ENCODE measurements at places on chromosomes 4 and X.

DNA sequence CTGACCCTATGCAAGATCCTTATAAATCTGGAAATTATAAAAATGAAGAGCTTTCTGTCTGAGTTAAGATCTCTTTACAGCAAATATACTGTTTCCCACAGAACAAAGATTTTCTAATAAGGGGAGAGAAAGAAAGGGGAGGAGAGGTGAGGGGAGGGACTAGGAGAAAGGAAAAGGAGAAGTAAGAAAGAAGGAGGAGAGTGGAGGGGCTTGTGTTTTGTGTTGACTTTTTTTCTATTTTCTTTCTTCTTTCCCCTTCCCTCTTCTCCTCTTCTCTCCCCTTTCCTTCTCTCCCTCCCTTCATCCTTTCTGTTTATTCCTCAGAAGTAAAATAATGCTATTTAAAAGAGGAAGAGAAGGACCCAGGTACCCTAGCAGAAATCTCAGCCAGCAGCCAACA is 6.2 kb downstream of the CXCL6 start:
- no peak for DNase-seq

GRCh38 chrX:135420831-135421230 is 913 bp upstream of the SMIM10L2A start:
- no peak for DNase-seq

DNA sequence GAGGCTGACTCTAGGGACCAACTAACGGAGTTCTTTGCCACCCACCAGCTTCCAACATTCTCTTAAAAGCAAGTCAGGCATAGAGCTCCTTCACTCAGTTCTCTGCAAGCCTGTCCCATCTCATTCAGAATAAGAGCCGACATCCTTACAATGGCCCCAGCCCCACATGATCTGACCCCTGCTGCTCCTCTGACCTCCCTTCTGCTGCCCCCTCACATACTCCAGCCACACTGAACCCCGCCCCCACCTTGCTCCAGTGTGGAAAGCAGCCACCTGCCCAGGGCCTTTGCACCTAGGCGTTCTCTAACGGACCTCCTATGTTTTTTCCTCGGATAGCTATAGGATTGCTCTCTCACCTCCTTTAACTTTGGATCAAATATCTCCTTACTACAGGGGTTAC is 143.2 kb upstream of the ETNPPL start:
- DNase-seq: no peak

DNA sequence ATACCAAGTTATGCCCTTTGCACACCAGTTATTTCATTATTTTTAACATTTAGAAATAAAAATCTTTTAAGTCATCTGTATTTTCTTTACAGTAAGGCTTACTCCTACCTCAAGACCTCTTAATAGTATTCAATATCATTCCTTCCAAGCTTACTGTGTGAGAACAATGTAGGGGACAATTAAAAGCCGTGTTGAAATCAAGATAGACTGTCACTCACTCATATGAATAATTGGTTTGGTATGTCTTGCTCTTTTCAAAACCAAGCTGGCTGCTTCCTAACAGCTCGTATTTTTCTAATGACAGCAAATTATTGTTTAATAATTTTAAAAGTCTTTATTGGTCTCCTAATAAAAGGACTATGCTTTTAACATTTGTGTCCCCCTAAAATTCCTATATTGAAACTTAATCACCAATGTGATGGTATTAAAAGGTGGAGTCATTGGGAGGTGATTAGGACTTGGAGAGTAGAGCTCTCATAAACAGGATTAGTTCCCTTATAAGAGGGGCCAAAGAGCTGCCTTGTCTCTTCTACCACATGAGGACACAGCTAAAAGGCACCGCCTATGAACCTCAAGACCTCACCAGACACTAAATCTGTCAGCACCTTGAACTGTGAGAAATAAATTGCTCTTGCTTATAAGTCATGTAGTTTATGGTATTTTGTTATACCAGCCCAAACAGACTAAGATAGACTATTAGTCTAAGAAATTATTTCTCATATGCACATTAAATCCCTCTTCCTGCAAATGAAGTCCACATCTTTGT is 4.1 kb downstream of the ABCB7 start:
- DNase-seq: no peak

DNA sequence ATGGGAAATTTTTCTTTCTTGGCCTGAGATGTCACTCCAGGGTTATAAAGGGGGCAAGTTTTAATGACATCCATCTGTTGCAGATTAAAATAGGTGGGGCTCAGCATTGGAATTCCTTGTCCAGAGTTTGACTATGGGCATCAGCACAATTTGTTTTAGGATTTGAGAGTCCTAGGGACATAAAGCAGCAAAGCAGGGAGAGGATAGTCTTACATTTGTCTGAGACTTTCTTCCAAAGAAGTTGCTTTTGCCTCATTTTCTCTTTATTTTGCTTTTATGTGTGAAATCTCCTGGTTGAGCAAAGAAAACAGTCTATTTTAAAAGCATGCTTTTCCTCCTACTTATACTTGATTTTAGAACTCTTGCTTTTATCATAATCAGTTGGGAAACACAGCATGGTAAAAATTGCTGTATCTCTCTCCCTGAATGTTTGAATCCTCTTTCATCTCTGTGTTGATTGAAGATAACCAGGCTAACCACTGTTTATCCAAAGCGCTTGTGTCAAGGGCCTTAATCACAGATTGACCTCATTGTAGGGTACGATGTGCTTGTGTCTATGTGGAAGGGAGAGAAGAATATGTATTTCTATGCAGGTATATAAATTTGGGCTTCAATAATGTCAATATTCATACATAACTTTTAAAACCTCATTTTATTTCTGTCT is 121.5 kb downstream of the ANK2 start:
- no peak for DNase-seq

DNA sequence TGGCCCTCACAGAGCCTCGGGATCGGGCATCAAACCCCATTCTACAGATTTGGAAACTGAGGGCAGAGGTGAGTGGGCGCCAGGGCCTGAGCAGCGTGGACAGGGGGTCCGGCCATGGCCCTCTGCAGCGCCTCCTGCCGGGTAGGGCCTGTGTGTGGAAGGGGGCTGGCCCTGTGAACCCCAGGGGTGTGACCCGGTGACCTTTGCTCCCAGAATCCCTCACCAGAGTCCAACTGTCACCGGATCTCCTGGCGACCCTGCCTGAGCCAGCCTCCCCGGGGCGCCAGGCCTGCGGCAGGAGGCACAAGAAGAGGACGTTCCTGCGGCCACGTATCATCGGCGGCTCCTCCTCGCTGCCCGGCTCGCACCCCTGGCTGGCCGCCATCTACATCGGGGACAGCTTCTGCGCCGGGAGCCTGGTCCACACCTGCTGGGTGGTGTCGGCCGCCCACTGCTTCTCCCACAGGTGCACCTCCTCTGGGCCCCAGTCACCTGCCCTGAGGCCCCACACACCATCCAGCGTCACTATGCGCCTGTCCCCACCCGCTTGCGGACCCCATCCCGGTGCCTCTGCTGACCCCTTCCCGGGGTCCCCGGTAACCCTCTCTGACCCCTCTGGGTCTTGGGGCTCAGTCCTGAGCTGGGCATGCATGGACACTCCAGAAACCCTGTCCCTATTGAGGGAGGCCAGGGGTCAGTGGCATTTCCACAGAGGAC is 4.2 kb downstream of the HGFAC start:
- DNase-seq: no peak

DNA sequence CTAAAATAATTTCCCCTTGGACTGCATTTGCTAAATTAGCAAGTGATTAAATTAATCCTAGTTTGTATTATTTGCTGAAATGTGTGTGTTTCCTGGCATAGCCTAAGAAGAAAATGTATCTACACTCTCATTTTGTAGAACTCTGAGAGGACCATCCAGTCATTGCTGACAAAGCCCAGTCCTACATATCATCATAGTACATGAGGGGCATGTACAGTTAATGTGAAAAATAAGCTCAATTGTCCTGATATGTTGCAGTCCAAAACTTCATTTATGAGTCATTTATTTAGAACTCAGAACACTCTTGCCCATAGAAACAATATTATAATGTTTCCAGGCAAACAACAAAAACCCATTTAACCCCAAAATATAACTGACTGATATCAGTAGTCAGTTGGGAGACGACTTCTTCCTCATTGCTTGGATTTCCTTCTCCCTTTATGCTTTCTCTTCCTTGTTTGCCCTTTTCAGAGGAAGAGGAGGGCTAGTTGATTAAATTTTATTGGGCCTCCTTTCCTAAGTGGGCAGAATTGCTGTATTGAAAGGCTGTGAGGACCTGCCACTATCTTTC is 26.9 kb upstream of the BBS12 start:
- no peak for DNase-seq

- DNase-seq: no peak
These were observed 10.0 kb downstream of the FBXW7 start for GRCh38 chr4:152525878-152526277.

DNA sequence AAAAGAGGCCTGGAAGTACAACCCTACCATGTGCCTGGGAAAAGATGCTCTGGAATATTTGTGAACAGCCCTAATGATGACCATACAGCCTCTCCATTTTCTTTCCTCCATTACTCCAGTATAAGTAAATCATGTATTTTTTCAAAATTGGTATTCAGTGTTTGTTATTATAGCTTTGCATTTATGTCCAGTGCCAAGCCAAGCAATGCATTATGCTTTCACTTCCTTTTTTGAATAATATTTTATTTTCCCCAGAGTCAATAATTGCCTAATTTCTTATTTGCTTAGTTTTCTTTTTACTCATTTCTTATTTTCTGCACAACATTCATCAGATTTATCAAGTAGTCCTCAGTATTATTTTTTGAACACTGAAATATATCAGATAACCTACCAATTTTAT is 49.3 kb upstream of the EOLA2 start:
- DNase-seq: no peak

DNA sequence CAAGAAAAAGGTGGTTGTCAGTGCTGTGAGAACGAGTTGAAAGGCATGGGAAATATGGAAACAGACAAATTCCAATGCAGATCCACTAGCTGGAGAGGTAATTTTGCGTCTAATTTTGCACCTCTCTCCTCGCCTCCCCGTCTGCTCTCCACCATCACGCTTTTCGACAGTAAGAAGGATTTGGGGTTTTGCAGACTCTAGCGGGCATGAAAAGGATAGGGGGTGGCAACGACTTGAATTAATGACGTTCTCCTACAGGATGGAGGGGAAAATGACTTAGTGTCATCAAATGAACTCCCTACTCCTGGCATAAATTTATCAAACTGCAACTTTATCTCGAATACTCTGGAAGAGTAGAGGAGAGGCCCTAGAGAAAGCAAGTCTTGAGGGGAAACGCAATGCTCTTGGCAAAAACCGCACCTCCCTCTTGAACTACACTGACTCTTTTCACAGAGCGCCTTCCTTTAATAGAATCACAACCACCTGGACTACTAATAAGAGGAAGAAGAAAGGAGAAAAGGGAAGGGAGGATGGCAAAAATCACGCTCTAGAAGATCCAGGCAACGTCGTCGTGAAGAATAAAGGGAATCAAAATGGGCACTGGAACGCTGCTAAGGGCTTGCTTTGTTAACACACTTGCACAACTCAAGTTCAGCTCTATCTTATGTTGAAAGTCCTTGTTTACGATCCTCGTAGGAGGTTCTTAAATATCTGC is 871 bp upstream of the SLITRK2 start:
- DNase-seq: no peak

- DNase-seq: no peak
These were observed 686 bp downstream of the FIP1L1 start for GRCh38 chr4:53378171-53378482.

DNA sequence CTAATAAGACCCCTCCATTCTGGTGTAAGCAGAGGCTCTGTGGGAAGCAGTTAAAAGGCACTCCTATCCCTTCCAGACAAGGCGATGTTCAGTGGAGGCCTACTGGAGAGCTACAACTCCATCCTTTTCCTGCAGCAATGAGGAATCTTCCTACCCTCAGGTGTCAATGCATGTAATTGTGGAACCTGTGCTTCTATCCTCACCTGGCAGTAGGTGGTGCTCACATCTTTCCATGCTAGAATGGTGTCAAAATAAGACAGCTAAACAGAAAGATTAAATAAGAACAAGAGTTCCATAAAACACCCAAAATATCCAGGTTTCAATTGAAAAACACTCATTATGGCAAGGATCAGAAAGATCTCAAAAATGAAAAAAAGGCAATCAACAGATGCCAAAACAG is 224.6 kb downstream of the IL15 start:
- DNase-seq: no peak

DNA sequence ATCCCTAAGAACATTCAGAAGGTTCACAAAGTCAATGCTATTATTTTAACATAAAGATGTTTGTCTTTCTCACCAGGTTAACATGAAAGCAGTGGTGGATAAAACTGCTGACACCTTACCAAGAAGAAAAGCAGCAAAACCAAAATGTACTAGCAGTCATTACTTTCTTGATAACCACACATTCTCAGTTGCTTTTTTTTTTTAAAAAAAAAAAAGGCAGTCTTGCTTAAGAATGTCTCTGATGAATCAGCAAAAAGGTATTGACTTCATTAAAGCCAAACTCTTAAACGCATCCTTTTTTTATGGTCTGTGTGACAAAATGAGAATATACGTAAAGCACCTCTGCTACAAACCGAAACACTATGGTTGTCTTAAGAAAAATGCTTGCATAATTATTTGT is 31.9 kb downstream of the CDKL2 start:
- DNase-seq: no peak

GRCh38 chr4:91837608-91838029 is 466.1 kb upstream of the GRID2 start:
- DNase-seq: no peak

GRCh38 chr4:156654410-156654809 is 317.2 kb downstream of the PDGFC start:
- no peak for DNase-seq

- no peak for DNase-seq
These were observed 5.3 kb upstream of the OTC start for GRCh38 chrX:38347136-38347535.

- no peak for DNase-seq
These were observed 63.0 kb downstream of the HADH start for GRCh38 chr4:108052558-108053120.

GRCh38 chrX:1754077-1754476 is 139.2 kb downstream of the ASMT start:
- no peak for DNase-seq

DNA sequence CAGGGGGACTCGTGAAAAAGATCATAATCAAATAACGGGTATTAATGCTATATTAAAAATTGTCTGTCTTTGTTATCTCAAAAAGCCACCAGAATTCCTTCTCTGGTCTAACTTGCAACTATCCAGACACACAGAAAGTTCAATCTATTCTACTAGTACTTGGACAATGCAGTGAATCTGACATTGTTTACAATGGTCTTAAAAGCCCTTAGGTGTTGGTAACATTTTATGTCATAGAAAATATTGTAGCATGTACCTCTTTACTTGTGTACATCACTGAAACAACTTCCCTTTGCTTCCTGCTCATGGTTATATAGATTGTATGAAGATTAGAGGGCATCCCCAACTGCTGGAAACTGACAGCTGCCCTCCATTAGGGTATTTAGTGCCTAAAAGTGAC is 71.1 kb upstream of the PPP3CA start:
- no peak for DNase-seq
